ENCODE measurements at places on chromosomes 3 and 15.

GRCh38 chr15:74364936-74365597, 2.4 kb downstream of the CYP11A1 start:
- DNase-seq: no peak

- no peak for DNase-seq
Measured at GRCh38 chr3:111595232-111595631, at the start of gene ZBED2. TSS of gene ZBED2 (minus strand) at chr3:111595346. CDS start at chr3:111594201, 1,145 bp downstream.

GRCh38 chr3:112464264-112464663, 35.0 kb downstream of the BTLA start:
- no peak for DNase-seq

- DNase-seq: no peak
Measured at GRCh38 chr15:78034495-78035191, 42.9 kb downstream of the TBC1D2B start.

DNA sequence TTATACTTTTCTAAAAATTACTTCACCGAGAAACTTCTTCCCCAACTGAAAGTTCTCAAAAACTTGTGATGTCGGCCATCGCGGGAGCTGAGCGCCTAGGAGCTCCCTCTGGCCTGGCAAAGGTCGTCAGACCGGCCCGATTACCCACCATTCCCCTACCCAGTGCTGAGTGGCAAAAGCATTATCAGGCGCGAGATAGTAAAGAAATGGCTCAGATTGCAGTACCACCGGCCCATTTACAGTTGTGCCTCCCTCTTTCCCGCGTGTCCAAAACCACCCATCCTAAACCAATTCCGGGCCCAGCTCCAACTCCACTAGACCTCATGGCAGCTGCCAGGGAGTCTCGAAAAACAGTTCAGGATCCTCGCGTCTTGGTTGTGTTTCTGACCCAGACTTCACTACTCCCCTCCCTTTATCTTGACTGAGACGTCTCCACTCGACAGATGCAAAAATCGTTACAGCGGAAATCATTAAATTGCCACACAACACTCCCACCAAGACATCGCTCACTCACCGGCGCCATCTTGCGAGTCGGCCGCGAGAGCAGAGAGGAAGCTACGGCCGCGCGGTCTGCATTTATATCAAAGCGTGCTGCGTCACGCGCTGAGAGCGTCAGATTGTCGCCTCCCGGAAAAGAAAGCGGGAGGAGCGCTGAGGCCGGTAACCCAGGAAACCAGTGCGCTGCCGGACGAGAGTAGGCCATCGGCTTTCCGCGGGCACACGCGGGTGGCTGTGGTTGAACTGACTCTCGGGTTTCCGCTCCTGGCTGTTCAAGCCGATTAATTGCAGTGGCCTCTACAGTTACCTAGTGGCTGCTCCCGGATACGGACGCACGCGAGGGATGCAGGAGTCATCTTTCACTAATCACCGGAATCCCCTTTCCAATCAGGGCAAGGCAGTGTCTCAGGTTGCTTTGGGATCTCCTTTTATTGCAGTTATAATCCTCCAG, at the start of gene RPL22L1:
Gene RPL22L1, minus strand, starts transcription at position 551 of the 949 bp plus-strand sequence. Its CDS starts 28 bp downstream, at position 523.
- peak; percentile 91 for DNase-seq

GRCh38 chr15:52730173-52730572, 51.0 kb upstream of the ATOSA start:
- no peak for DNase-seq

DNA sequence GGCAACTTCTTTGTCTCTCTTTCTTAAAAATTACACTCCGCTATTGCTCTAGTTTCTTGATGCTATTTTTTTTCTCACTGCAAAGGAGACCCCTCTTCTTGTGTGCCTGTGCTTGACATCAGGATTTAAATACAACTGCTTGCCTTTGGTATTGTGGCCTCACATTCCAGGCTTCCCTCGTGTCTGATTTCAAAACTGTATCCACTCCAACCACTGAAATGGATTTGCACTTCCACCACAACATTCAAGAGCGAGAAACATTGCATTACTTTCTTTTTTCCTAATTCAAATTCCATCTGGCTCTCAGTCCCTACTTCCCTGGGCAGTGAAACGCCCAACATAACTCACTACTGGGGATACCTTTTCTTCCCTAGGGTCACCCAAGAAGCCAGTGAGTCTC, 50.4 kb upstream of the PXYLP1 start:
- DNase-seq: no peak

DNA sequence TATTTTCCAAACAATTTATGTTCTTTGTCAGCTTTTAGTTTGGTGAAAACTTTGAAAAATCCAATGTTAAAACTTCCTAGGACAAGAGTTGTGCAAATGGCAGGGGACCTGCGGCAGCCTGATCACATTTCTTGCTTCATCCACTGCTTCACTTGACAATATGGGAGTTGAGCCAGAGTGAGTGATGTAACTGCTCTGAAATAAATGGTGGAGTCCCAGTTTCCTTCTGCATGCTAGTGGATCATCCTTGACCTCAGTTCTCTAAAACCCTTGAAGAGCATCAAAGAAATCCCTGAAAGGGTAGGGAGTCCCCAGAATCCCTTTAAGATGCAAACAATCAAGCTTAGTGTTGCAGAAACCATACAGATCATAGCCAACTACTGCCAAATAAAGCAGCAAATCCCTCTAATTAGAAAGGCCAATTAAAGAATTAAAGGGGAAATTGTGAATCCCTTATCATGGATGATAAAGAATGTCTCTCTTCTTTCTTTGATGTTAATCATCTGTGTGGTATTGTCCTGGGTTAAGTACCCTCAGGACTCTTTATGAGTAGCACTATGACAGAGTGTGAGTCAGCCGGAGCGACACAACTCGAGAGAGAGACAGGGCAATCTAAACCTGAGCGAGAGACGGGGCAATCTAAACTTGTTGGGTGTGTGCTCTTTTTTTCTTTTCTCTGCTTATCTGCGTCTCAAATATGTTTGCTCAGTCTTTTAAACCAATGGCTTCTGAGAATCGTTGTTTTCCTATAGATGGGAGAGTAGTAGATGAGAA, 41.8 kb upstream of the GAP43 start:
- no peak for DNase-seq

- DNase-seq: peak; percentile 59
Measured at GRCh38 chr3:32510075-32510724, 7.5 kb upstream of the CMTM6 start.

DNA sequence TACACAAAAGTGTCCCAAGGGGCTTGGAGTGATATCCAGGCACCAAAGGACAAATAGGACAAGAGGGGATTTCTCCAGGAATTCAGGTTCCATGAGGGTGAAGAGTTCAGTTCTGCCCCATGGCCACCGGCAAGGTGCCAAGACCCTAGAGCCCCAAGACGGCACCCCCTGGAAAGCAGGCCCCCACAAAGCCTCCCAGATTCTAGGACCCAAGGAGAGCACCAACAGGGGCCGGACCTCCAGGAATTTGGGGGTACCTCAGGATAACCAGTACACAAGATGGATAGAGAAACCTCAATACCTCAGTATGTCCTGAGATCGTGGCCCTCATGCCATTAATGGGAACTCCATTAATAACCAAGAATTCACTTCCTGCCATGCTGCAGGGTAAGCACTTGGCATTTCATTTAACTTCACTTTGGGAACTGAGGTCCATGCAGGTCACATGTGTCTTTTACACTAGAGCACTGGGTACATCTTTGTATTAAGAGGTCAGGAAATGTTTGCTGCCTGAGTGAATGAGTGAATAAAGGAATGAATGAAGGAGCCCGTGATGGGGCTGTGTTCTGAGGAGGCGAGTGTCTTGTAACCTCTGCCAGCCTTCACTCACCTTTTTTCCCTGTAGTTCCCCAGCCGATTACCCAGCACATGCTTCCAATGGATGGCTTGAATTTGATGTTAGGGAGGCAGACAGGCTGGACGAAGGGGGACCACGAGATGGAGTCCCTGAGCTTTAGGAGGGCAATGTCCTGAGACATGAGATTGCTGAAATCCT, 15.5 kb upstream of the PRSS50 start:
- no peak for DNase-seq

- no peak for DNase-seq
Measured at GRCh38 chr3:10312391-10312790, 8.5 kb downstream of the SEC13 start.

- DNase-seq: no peak
Measured at GRCh38 chr3:43907508-43907858, 216.7 kb downstream of the ABHD5 start.

DNA sequence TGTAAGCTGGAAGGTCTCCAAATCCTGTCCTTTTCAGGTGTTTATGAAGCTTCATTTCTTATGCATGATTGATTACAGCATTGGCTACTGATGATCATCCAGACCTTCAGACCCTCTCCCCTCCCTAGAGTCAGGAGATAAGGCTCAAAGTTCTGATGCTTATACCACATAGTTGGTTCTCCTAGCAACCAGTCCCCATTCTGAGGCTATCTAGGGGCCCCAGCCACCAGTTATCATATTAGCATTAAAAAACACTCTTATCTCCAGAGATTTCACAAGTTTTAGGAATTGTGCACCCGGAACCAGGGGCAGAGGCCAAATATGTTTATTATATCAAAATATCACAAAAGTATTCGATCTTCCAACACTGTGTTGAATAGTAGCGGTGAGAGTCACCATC, 953.1 kb downstream of the FHIT start:
- DNase-seq: no peak

DNA sequence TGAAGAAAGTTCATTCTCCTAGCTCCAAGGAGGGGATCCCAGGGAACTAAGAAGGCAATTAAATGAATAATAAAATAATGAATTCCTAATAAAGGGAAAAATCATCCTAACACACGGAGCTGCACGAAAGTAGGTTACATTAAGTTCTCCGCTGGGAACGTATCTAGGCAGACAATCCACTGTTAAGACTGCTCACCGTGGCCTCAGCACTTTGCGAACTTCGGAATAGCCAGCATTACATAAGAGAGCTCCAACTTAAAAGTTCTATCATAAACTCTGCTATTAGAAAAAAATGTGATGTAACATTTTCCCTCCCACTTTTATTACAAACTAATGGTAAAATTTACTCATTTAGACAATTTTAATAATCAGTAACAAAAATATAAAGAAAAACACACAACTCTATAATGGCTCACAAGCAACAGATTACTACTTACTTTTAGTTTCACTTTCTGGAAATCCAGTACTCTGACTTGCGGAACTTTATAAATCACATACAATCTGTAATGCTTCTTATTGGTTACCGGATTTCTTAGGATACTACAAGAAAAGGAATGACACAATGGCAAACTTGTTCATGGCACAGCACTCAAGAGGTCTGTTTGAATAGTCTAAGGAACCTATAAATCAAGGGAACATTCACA, 8.5 kb downstream of the SNRPA1 start:
- DNase-seq: no peak

DNA sequence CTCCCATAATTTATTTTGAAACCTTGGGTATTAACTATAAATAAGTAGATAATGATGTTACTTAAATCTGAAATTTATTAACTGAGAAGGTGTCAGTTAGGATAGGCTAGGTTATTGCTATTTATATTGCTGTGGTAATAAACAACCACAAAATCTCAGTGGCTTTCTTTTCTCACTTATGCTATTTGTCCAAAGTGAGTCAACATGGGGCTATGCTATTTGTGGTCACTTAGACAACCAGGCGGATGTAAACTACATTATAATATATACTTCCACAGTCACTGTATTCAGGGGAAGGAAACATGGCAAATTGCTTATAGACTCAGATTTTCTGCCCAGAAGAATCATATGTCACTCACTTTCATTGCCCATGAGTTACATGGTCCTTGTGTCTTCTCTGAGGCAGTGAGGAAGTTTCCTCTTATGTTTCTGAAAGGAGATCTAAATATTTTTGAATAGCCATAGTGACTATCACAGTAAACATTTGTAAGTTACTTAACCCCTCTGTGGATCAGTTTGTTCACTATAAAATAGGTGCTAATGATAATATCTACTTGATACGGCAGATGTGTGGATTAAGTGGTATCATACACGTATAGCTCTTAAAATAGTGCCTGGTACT, 19.8 kb downstream of the HMG20A start:
- DNase-seq: no peak

GRCh38 chr15:70111203-70112073, 13.7 kb upstream of the TLE3 start:
- peak; percentile 93 for DNase-seq

DNA sequence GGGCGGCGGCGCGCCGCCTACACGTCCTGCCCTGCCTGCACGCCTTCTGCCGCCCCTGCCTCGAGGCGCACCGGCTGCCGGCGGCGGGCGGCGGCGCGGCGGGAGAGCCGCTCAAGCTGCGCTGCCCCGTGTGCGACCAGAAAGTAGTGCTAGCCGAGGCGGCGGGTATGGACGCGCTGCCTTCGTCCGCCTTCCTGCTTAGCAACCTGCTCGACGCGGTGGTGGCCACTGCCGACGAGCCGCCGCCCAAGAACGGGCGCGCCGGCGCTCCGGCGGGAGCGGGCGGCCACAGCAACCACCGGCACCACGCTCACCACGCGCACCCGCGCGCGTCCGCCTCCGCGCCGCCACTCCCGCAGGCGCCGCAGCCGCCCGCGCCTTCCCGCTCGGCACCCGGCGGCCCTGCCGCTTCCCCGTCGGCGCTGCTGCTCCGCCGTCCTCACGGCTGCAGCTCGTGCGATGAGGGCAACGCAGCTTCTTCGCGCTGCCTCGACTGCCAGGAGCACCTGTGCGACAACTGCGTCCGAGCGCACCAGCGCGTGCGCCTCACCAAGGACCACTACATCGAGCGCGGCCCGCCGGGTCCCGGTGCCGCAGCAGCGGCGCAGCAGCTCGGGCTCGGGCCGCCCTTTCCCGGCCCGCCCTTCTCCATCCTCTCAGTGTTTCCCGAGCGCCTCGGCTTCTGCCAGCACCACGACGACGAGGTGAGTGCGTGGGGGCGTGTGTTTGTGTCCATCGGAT, 602 bp downstream of the TRIM71 start:
- no peak for DNase-seq

DNA sequence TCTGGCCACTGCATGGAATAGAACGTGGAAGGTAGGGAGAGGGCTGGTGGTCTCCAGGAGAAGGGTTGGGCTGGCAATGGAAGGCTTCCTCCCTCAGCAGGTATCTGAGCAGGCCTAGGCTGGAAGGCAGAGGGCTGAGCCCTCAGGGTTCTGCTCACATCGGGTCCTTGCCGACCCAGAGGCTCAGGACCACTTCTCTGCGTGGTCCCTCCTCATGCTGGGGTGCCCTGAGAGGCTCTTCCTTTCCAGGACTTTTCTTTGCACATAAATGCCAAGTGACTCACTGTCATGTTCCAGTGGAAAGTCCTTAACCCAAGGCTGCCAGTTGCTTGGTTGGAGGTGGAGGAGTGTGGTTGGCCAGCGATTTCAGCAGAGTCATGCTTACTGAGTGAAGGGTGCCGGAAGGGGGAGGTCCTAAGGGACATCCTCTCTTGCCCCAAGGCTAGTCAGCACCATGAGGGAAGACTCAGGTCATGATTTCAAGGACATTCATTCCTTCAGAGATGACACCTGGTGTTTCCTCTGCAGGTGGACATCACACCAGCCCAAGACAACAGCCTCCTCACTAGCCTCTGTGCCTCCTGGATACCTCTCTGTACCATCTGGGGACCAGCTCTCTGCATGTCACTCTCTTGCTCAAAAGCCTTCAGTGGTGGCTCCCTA, 8.2 kb downstream of the SLC6A6 start:
- DNase-seq: no peak

- DNase-seq: no peak
Measured at GRCh38 chr3:30649572-30650318, 43.3 kb downstream of the TGFBR2 start.

GRCh38 chr15:25095179-25095578, 140.4 kb downstream of the SNRPN start:
- no peak for DNase-seq
